ENCODE measurements at places on chromosomes 7 and 10.

DNA sequence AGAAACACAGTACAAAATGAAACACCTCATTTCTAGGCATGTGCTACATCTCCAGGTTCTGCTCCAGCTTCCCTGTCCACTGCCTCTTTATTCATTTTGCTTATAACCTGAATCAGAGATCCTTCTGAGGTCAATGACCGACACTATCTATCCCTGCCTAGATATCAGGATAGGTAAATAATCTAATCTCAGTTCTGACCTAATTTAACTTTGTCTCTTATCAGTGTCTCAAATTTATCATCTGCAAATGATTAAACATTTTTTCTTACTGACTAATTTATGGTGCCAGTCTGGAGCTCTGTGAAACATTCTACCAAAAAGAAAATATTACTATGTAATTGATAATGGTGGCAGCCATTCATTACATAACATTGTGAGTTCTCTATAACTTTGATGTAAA lies 61.1 kb downstream of the SGCE start:
- no peak for DNase-seq

- DNase-seq = no peak
These were observed 16.7 kb downstream of the RBP3 start for GRCh38 chr10:47364911-47365310.

GRCh38 chr7:26490640-26491624 lies 199.3 kb downstream of the SNX10 start:
- DNase-seq = no peak

GRCh38 chr7:4612939-4613841 lies 68.9 kb upstream of the FOXK1 start:
- peak; percentile 14 for DNase-seq

DNA sequence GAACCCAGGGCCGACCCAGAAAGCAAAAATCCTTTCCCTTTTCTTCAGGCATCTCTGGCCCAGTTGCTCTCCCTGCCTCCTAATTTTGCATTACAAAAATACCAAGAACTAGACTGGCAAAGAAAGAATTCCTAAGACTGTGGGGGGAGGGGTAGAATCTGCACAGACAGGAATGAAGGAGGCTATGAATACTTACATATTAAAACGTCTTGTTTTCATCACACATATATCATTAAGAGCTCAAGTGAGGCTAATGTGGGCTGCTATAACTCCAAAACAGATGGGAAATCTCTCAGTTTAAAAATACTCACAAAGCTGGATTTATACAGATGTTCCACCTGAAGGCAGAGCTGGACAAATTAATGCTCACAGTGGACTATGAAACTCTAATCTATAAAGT lies 29.2 kb upstream of the MKX start:
- DNase-seq = no peak

- DNase-seq = peak; percentile 40
These were observed 59.1 kb upstream of the CALD1 start for GRCh38 chr7:134720091-134720935.

Measured in brain microvascular endothelial cell (primary cell).